NCI-H2029 treated with DMSO at 0.1 percent for 48 hours (cell line): ENCODE measurements at places on chromosomes 5 and 9.

DNA sequence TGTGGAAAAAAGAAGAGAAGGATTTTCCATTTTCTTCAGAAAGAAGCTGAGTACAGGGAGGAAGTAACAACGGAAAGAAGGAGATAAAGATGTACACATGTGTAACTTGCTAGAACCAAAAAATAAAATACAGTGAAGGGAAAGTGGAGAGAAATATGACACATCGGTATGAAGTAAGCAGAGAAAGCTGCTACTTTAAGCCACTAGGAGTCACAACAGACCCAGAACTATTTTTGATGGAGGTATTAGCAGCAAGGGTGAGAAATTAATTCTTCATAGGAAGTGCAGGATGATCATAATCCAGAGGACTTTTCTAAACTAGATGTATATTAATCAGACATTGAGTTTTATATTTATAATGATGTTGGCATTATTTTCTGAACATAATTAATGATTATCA lies 88.5 kb downstream of the FAM174A start:
- DNase-seq, result peak; percentile 14

- no peak for DNase-seq
These were observed 5.0 kb upstream of the GPRIN1 start for GRCh38 chr5:176614805-176615478.

GRCh38 chr5:76576450-76576849 lies 46.8 kb downstream of the F2RL2 start:
- no peak for DNase-seq

- no peak for DNase-seq
These were observed 121.1 kb downstream of the NUDT12 start for GRCh38 chr5:103441523-103441922.

- no peak for DNase-seq
These were observed 16.6 kb downstream of the MAP1B start for GRCh38 chr5:72123764-72124376.

- DNase-seq, result peak; percentile 42
These were observed 49.9 kb downstream of the USP20 start for GRCh38 chr9:129885018-129885669.

DNA sequence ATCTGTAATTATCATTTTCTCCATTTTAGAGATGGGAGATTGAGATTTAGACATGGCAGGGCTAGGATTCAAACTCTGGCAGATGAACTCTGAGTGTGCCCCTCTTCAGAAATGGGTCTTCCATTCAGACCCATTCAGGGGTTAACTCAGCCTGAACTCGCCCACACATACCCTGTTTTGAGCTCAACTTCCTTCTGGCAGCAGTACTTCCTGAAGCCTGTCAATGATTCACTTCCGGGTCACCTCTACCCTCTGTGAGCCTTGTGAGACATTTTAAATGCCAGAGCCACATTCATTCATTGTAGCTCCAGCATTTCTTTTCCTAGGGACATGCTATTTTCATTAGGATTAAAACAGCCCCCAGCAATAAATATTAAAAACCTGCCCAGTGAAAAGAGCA lies 209.3 kb upstream of the SLC24A2 start:
- no peak for DNase-seq

- no peak for DNase-seq
These were observed 181.1 kb downstream of the PAPPA start for GRCh38 chr9:116334546-116335150.

GRCh38 chr5:140336388-140336787 lies 10.0 kb downstream of the HBEGF start:
- DNase-seq, result no peak

GRCh38 chr5:40689438-40689837 lies 9.7 kb downstream of the PTGER4 start:
- DNase-seq, result no peak

- no peak for DNase-seq
These were observed 597.5 kb upstream of the MEF2C start for GRCh38 chr5:89480406-89481007.

DNA sequence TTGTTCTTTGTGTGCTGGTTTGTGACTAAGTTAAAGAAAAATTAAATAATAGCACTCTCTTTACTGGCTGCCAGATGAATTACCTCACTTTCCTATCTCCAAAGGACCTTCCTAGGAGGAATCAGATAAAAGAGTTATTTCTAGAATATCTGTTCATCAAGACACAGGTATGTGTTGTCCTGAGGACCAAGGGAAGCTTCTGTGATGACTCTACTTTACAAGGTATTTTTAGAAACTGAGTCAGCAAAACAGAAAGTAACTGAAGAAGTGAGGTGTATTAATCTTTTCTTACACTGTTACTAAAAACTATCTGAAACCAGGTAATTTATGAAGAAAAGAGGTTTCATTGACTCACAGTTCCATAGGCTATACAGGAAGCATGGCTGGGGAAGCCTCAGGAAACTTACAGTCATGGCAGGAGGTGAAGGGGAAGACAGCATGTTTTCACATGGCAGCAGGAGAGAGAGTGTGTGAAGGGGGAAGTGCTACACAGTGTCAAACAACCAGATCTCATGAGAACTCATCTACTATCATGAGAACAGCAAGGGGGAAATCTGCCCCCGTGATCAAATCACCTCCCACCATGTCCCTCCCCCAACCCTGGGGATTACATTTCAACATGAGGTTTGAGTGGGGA lies 189.2 kb upstream of the DMAC1 start:
- DNase-seq, result no peak

DNA sequence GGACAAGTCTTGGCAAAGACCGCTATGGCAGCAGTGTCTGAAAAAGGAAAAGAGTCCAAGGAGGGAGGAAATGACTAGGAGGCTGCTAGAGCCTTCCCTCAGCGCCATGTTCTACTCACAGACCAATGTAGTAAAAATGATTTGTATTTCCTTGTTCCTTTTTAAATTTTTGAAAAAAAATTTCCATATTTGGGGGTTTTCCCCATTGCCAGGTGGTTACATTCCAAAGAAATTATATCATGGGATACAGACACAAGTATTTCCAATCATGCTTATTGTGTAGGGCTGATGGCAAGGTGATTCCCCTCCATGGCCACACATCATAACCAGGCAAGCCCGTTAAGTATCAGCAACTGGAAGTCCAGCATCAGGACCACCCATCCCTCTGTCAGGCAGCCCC lies 138.2 kb downstream of the PIP5K1B start:
- DNase-seq, result no peak

- DNase-seq, result no peak
These were observed 208.7 kb upstream of the DAP start for GRCh38 chr5:10969684-10970180.

DNA sequence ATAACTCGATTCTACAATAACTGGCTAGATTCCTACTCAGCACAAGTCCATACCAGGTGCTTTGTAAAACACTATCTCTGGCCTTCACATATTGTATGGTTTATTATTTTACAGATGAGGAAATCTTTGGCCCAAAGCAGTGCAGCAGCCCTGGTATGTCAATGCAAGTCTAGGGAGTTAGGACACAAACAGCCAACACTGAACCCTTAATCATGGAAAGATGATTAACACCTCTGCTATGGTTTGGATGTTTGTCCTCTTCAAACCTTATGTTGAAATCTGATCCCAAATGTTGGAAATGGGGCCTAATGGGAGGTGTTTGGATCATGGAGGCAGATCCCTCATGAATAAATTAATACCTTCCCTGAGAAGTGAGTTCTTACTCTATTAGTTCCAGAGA lies 76.6 kb downstream of the MAPKAP1 start:
- DNase-seq, result no peak
